ENCODE measurements at places on chromosomes 1 and 21.

- DNase-seq, result no peak
Observed at GRCh38 chr21:41425954-41426675, at the start of gene MX1. Gene MX1 (plus strand): TSS chr21:41426239. CDS start chr21:41432071, 5,832 bp downstream.

DNA sequence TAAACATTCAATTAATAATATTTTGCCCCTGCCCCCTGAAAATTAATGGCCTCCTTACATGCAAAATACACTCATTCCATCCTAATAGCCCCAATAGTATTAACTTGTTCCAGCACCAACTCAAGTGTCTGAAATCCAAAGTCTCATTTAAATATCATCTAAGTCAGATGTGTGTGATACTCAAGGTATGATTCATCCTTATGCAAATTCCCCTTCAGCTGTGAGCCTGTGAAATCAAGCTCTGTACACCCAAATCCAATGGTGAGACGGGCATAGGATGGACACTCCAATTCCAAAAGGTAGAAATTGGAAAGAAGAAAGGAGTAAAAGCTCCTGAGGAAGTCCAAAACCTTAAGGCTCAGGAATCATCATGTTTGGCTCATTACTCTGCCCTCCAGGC lies 83.5 kb downstream of the HHAT start:
- DNase-seq, result no peak

GRCh38 chr1:160009081-160009480 lies 22.7 kb downstream of the PIGM start:
- no peak for DNase-seq

GRCh38 chr1:89044970-89045721 lies 19.9 kb downstream of the GBP1 start:
- DNase-seq, result no peak

GRCh38 chr1:20058531-20058930 lies 11.5 kb upstream of the PLA2G5 start:
- DNase-seq, result no peak

DNA sequence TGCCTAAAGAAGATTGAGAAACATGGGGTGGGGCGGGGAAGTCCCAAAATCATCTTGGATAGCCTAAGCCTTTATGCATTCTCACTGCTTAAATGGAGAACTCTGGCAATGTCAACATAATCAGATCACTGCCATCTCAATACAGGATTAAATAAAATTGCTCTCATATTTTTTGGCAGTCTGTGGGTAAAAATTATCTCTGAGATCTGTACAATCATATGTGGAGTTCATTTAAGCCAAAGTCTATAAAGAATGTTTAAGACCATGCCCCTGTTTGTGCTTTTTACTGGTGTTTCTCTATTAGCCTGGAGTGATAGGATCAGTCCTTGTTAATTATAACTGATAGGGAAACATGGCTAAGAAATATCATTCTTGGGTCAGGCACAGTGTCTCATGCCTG lies 136.3 kb downstream of the GPR52 start:
- no peak for DNase-seq

GRCh38 chr1:958823-959730 lies at the start of gene NOC2L:
Gene NOC2L (minus strand): TSS chr1:959256. CDS start chr1:959240, 16 bp downstream.
- peak; percentile 85 for DNase-seq

DNA sequence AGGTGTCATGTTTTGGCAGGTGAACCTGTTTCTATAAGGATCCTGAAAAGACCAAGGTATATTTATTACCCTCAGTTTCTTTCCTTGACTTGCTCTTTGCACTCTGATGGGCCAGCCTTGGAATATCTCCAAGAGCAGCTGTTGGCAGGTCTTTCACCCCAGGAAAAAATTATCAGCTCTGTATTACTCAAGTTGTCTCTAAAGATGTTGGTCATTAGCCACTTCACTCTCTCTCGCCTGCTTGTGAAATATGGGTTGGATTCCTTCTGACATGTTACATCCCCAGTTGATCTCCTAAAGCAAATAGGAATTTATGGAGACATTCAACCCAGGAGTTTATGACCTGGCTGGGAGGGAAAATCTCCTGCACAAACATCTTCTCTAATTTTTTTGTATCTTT lies 85.9 kb downstream of the KCNJ15 start:
- no peak for DNase-seq

GRCh38 chr1:84267476-84267875 lies 34.0 kb upstream of the SAMD13 start:
- DNase-seq, result no peak

GRCh38 chr1:177975588-177976495 lies 6.0 kb upstream of the SEC16B start:
- DNase-seq, result peak; percentile 68

GRCh38 chr1:47313915-47314664 lies at the start of gene STIL:
Gene STIL (minus strand): TSS chr1:47314147. CDS start chr1:47310319, 3,828 bp downstream.
- peak; percentile 99 for DNase-seq

DNA sequence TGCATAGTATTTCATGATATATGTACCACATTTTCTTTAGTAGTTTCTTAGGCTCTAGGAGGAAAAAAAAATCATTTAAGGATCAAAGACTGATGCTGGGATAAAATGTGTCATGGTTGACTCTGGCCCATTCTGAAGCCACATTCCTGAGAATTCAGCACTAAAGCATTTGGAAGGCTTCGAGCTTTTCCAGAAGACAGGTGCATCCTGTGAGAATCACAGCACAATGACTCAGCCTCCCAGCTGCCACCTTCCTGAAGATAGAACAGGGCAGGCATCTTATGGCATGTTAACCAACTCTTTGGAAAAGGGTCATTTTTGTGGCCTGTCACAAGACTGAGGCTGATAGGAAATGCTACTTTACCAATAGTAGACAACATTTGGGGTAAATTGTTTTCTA lies 359.9 kb downstream of the PCP4 start:
- no peak for DNase-seq

GRCh38 chr1:3573500-3573899 lies 37.8 kb downstream of the MEGF6 start:
- DNase-seq, result no peak

DNA sequence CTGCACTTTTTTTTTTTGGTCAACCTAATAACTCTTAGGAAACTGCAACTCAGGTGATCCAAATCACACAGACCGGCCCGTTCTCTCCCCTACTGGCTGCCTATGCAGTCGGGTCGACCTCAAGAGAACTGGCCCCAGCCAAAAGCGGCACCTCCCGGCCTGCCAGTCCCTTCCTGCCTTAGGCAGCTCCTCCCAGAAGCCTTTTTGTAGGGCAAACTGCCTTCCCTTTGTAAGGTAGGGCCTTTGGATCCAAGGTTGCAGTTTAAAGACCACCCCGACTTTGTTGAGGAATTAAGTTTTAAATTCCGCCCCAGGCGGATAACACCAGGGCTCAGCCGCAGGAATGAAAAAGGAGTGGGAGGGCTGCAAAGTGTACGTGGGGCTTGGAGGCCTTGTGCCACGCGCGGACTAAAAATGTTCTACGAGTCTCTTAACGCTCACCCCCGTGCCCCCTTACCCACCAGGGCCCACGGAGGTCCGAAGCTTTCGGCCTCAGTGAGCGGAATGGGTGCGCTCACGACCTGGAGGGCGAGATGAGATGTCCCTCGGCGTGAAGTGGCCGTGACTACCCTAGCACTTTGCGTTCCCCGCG lies 642 bp upstream of the ST3GAL3 start:
- DNase-seq, result no peak

GRCh38 chr1:231162970-231163829 lies 1.3 kb downstream of the TRIM67 start:
- DNase-seq, result no peak

GRCh38 chr1:160704250-160704649 lies 7.4 kb downstream of the CD48 start:
- DNase-seq, result no peak

DNA sequence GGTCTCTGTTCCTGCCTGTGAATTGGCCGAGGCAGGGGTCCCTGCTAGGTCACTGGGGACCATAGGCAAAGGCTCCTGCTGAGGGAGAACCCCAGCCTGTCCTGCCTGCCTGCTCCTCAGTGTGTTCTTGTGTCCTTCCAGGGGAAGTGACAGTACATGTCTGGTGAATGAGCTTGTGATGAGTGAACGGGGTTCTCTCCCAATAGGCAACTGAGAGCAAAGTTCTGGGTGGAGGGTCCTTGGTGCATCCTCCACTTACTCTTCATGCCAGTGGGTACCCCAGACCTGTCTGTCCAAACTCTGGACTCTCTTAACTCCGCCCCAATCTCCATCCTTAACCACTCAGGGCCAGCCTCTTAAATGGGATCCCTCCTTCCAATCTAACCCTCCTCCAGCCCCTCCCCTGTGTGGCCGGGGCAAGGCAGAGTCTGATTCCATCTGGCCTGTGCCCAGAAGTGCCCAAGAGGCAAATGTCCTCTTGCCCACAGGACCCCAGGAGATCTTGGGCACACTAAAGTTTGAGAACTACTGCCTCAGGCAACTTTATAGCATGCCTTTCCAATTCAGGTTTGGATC lies 2.0 kb downstream of the XKR8 start:
- DNase-seq, result no peak

- no peak for DNase-seq
Observed at GRCh38 chr21:42381347-42381984, 14.4 kb downstream of the TMPRSS3 start.

DNA sequence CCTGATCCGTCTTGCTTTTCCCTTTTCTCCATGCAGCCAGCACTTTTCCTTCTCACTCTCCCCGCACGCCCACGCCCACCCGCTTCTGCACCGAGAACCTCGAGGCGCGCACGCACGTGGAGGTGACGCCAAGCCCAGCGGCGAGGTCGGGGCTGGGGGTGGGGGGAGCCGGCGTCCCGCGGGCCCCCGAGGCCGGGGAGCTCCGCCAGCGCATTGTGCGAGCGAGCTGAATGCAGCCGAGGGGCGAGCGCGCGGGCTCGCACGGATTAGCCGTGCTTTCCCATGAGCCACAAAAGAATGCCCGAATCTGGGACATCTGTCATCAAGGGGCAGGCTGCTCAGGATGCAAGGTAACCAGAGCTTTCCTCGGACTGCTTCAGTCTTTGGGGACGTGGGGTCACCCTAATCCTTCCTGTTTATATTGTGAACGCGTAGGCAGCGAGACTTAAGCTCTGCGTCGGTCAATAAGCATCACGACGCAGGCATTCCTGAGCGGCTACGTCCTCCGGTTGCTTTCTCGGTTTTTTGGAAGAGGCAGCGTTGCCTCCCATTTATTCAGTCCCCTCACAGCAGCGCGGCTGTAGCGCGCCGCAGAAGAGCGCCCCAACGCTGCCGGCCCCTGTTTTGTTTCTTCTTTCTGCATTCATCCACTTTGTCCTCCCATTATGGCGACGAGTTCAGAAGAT lies 67.3 kb upstream of the AKT3 start:
- DNase-seq, result peak; percentile 35

- DNase-seq, result no peak
Observed at GRCh38 chr1:9066945-9067807, 2.3 kb downstream of the SLC2A5 start.

- no peak for DNase-seq
Observed at GRCh38 chr1:26477446-26478152, 5.4 kb downstream of the HMGN2 start.

DNA sequence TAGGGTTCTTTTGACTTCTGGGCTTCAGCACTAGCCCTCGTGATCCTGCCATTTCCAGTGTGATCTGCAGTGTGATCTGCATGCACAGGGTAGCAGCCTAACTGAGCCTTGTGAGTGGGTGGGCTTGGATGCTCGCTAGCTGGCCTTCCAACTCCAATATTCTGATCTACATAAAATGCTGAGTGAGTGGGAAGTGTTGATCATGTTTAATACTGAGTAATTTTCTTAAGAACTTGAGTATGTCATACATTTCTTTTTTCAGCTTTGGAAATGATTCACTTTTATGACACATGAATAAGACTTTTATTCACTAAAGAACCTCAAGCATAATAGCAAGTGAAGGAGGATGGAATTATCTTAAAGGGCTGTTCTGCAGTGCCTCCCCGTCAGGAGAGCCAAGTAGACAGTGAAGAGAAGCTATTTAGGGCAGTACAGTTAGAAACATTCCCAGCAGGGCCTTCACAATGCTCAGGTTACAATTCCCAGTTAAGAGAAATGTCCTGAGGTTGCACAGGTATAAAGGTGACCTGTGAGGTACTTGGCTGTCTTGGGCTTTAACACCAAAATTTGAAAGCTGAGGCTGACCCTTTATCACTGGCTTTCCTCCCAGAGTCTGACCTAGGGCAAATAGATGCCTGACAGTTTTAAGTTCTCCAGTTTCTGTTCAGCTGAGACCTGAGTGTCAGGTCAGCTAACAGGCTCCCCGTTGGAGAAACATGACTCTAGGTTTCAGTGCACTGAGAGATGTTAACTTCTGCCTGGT lies 29.1 kb upstream of the LRRC8C start:
- no peak for DNase-seq

- no peak for DNase-seq
Observed at GRCh38 chr1:89552471-89553081, 27.9 kb downstream of the LRRC8B start.

DNA sequence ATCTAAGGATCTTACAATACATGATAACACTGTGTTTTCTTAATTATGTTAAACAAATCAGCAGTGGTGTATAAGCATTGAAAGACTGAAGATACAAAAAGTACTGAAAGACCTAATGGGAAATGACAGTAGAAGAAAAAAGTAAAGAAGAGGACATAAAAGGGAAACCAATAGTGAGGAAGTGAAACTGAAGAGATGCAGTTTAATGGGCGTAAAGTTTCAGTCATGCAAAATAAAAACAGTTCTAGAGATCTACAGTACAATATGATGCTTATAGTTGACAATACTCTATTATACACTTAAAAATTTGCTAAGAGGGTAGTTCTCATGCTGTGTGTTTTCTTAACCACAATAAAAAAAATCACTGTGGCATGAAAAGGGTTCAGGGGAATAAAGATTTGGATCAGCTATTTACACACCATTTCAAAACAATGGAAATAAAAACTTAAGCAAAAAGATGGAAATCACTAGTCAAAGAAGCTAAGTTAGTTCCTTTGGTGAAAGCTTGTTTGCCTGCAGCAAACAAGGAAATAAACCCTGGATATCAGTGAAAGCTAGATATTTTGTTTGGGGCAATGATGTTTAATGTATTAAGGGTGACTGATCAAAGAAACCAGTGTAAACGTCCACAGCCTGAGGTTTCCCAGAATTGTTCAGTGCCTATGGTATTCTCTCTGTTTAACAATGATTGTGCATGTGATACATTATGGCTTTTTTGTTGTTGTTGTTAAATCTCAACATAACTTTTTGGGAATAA lies 1160.8 kb upstream of the ADGRL2 start:
- DNase-seq, result no peak

GRCh38 chr1:213332491-213332890 lies 281.4 kb downstream of the RPS6KC1 start:
- DNase-seq, result no peak

- DNase-seq, result no peak
Observed at GRCh38 chr1:219419065-219419464, 193.8 kb downstream of the ZC3H11B start.

DNA sequence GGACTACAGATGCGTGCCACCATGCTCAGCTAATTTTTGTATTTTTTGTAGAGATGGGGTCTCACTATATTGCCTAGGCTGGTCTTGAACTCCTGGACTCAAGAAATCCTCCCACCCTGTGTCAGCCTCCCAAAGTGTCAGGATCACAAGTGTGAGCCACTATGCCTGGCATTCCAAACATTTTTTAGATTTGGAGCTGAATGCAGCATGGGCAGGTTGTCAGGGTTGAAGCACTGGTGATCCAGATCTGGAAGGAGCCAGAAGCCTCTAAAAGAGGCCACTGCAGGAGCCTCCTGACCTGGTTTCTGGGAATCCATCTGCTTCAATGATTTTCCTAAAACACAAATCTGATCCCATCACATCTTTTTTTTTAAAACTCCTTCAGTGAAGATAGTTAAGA lies 1.8 kb upstream of the CTPS1 start:
- DNase-seq, result no peak

All from NCI-H446 (cell line).